ENCODE measurements at places on chromosomes 2 and 18. TPM values are rescaled to one million over a fixed set of nuclear protein-coding genes. Genes with fewer than 3 reads are reported as not detected.

Gene NCK2
- 29.9 TPM for total RNA-seq

Gene COL5A2
- 25.7 TPM for total RNA-seq

Gene COL3A1
- total RNA-seq = 242 TPM

Gene DOCK10
- total RNA-seq = 5.4 TPM

Gene GALR1
- 0.03 TPM for total RNA-seq

Gene PSMA8
- total RNA-seq = not detected

Gene SERPINB12
- not detected for total RNA-seq

Gene RAMP1
- 122 TPM for total RNA-seq

Gene GDF7
- total RNA-seq = 0.47 TPM

Gene RSAD2
- 1.6 TPM for total RNA-seq

DNA sequence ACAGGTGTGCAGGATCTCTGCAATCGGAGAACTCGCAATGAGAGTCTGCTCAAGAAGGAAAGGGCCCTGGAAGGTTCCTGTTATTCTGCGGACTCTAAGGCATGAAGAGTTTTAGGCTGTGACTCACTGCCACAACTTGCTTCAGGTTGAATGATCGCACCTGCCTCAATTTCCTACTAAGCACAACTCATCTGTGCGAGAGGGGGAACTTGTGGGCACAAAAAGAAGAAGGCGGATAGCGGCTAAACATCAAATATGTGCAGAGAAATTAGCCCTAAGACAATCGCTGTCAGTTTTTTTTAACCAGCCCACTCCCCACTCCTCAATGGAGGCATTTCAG is 14.0 kb upstream of the CREG2 start:
- DNase-seq = no peak

DNA sequence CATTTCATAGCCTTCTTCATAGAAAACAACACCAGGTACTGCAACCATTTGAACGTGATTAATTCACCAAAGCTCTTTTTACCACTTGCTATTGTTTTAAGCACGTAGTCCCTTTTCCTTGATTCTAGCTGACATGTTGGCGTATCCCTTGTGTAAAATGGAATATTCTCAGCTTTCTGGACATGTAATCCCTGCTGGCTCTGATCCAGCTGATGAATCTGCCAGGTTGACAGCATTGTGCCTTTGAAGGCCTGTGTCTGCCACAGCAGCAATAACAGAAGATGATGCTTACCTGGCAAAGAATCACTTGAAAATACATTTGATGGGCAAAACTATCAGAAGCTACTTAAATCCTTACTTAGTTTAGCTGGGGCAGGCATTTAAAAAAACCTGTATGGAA is 81.0 kb upstream of the CCDC150 start:
- no peak for DNase-seq

DNA sequence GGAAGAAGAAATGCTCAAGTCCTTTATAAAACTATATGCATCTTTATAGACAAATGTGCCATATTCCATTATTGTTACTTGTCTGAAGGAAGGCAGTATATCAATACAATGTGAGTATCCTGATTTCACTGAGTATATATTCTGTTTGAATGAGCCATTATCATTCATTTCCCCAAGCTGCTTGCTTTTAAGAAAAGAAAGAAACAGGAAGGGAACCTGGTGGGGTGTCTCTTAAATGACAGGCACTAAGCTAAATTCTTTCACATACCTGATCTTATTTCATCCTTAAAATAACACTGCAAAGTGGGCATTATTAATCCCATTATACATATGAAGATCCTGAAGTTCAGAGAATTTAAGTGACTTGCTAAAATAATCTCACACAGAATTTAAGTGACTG is 307.9 kb downstream of the SLC8A1 start:
- no peak for DNase-seq

- no peak for DNase-seq
These were observed 6.0 kb upstream of the LCLAT1 start for GRCh38 chr2:30441023-30441422.

DNA sequence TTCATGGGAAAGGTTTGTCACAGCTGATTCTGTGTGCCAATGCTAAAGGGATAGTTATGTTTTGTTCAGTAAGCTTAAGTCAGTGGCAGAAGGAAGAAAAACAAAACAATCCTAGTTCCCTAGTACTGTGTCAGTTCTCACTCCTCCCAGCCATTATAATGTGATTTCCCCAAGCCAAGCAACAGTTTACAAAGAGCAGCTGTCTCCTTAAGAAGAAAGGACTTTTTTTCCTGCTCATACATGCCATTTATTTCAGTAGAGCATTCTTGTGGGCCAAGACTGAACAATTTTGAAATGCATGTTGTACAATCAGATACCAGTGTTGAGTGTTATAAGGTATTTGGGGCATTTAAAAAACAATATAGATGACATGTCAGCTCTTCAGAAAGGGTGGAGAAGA is 52.1 kb downstream of the NEMP2 start:
- DNase-seq = no peak

- DNase-seq = no peak
These were observed 5.6 kb downstream of the DSC1 start for GRCh38 chr18:31156821-31157763.

DNA sequence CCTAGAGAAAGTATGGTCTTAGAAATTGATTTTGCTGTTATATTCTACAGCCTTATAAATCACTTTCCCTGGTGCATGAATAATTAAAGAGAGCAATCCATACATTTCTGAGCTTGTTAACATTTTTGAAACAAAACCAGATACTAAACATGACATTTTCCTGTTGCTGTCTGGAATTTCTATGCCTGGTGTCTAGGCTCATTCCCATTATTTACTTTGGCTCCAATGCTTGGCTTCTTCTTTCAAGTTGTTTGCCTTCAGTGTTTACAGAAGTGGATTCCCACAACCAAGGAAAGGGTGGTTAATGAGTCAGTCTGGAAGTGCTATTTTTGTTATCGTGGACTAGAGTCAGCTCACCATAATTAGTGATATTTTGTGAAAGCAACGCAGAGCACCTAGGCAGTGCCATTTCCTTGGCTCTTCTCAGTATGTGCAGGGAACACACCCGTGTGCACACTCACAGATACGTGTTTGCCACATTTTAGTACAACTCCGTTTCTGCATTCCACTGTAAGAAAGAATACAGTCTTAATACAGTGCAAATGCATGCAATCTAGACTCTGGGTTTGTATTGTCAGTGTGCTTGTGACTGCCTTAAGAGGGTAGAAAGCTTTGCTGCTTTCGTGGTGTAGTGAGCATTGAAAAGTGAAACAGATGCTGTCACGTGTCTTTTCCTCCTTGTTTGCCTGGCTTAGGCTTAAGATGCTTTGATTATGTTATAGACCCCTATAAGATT is 185.0 kb upstream of the RASGRP3 start:
- DNase-seq = no peak

DNA sequence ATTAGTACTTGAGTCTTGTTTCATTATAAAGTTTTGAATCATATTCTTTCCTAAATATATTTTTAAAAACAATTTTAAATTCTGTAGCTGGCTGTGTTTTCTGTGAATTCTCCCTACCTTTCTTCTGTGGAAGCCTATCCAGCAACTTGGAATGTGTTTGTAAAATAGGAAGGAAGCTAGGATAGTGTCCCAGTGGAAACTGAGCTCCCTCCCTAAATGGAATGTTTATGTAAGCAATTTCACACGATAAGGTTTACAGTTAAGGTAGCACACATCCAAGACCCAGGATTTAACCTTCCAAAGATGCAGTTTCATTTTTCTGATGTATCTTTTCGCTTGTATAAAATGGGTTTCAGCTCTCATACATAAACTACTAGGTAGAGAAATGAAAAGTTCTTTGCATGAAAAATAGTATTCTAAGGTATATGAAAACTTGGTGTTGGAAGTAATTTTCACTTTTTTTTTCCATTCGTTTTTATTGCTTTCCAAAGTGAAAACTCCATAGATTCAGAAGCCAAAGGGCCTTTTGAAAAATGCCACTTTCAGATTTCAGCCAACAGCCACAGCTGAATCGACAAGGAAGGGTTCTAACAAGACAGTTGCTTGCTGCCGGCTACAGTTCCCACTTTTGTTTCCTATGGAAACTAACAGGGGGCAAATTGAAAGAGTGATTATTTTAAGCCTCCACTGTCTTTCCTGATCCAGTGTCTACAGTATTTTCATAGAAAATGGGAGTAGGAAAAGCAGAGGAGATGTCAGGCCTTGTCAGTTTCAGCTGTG is 405.1 kb upstream of the POU3F3 start:
- no peak for DNase-seq

- DNase-seq = no peak
These were observed 51.6 kb downstream of the TSPYL6 start for GRCh38 chr2:54204476-54204875.

- no peak for DNase-seq
These were observed 1632.2 kb upstream of the ACVR2A start for GRCh38 chr2:146212602-146213001.

GRCh38 chr2:34011684-34012083 is 412.6 kb upstream of the FAM98A start:
- DNase-seq = no peak

- peak; percentile 47 for DNase-seq
These were observed at the start of gene MOGAT1 for GRCh38 chr2:222671259-222672067. Gene MOGAT1 (plus strand): TSS chr2:222671658. CDS start chr2:222671786, 128 bp downstream.

DNA sequence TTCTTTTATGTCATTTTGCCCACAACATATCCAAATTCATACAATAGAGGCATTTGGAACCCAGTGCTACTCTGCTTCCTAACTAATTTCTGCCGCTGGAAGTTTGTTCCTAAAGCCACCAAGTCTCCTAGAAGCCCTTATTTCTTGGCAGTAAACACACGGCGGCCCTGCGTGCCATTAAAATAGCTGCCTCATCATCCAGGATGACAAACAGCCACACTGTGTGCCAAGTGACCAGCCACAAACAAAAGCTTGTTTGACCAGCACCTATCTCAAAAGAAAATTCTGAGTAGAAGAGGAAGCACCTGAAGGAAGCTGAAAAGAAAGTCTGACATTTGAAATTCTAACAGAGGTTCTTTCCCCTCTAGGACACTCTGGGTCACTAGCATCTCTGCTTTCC is 64.2 kb downstream of the BCL11A start:
- no peak for DNase-seq

DNA sequence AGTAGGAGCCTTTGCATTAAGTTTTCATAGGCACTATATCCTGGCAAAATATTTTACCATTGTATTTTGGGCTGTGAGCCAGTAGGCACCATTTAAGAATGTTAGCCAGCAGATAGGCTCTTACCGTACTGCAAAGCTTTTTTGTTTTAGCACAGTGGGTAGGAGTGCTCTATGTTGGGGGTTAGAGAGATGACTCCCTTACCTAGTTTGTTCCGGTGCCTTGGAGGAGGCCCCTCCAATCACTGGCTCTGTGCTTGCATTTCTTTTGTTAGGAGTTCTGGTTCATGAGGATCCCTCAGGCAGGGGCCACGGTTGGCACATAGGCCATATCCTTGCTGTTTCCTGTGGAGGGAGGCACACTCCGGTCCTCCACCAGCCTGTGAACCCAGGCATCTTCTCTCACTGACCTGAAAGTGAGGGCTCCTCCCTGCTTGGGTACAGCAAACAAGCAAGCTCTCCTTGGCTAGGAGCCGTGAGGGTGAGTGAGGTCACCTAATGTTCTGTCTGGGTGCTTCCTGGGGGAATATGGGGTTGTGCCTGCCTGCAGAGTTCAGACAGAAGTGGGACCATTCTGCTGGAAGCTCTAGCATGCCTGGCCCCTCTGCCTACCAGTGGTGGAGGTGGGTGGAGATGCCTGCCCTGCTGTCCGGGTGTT is 29.8 kb downstream of the LTBP1 start:
- no peak for DNase-seq

Measured in right cardiac atrium (tissue), 5 donors.